ENCODE measurements at places on chromosomes 6 and 20. TPM values are rescaled to one million over a fixed set of nuclear protein-coding genes. Genes with fewer than 3 reads are reported as not detected.
A peak's percentile ranks its signal among the peaks of the same experiment; 100 is the strongest.

SPACA1 gene
- total RNA-seq: not detected

TRIM10 gene
- total RNA-seq: under 0.01 TPM

ERVFRD-1 gene
- not detected for total RNA-seq

CTAGE9 gene
- total RNA-seq: not detected

ARMC2 gene
- 16.3 TPM for total RNA-seq

BPIFA1 gene
- not detected for total RNA-seq

KCNG1 gene
- 22.4 TPM for total RNA-seq

FERMT1 gene
- 1.2 TPM for total RNA-seq

PRICKLE4 gene
- 0.41 TPM for total RNA-seq

ZBTB46 gene
- total RNA-seq: 22.4 TPM

RAE1 gene
- 31.8 TPM for total RNA-seq

PRDM13 gene
- total RNA-seq: not detected

- no peak for DNase-seq
These were observed 57.3 kb upstream of the SGK1 start for GRCh38 chr6:134375220-134375580.

DNA sequence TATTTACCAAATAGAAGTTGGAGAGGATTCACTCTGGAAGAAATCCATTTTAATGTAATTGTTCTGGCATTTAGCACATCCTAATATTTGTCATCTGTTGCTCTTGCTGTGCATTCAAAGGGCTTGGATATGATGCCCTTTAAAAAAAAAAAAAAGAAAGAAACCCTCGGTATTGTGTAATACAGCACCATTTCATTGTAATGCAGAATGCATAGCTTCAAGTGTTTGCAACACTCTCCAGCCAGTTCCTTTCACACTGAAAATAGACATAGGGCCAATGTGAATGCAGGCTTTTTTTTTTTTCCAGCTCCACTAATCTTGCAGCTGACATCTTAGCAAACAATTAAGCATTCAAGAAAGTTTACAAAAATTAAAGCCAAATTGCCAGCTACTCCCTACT, 197.4 kb upstream of the POU3F2 start:
- no peak for DNase-seq

- DNase-seq: no peak
These were observed 56.8 kb downstream of the UTRN start for GRCh38 chr6:144341831-144342527.

GRCh38 chr6:42075159-42075838, 25.0 kb downstream of the TAF8 start:
- peak; percentile 70 for DNase-seq

GRCh38 chr6:126788861-126789365, 329.6 kb upstream of the RSPO3 start:
- no peak for DNase-seq

DNA sequence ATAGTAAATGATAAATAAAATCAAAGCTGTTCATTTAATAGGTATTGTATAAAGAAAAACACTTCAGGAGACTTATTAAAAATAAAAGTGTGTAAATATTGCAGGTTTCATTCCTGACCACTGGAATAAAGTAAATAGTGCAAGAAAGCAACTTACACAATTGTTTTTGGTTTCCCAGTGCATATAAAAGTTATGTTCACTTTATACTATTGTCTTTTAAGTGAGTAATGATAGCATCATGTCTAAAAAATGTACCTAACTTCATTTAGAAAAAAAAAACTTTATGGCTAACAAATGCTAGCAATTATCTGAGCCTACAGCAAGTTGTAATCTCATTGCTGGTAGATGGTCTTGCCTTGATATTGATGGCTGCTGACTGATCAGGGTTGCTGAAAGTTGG, 726.6 kb upstream of the POU3F2 start:
- no peak for DNase-seq

DNA sequence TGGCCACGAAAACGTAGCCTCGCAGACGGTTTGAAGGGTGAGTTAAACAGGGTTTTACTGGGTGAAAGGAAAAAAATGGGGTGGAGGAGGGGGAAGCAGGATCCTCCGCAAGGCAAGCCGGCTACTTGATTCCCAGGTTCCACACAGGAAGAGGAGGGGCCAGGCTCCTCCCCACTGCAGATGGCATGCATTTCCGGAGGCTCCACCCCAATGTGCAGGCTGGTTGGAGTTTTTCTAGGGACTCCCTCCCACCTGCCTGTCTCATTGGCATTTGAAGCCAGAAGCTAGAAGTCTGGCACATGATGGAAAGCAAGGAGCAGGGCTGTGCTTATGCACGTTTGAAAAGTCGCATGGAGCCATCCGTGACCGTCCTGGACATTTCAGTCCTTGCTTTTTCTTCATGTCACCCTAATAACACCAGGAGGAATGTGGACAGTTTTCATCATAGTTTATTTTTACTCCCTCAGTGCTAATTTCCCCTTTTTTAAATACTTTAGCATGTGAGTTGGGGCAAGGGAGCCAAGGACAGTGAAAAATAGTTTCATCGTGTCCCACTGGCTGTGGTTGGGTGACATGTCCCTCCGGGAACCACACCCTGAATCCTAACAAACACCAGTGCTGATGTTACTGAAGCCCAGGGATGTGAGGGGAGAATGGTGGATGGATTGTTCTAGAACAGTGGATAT, 100.1 kb upstream of the INSM1 start:
- no peak for DNase-seq

DNA sequence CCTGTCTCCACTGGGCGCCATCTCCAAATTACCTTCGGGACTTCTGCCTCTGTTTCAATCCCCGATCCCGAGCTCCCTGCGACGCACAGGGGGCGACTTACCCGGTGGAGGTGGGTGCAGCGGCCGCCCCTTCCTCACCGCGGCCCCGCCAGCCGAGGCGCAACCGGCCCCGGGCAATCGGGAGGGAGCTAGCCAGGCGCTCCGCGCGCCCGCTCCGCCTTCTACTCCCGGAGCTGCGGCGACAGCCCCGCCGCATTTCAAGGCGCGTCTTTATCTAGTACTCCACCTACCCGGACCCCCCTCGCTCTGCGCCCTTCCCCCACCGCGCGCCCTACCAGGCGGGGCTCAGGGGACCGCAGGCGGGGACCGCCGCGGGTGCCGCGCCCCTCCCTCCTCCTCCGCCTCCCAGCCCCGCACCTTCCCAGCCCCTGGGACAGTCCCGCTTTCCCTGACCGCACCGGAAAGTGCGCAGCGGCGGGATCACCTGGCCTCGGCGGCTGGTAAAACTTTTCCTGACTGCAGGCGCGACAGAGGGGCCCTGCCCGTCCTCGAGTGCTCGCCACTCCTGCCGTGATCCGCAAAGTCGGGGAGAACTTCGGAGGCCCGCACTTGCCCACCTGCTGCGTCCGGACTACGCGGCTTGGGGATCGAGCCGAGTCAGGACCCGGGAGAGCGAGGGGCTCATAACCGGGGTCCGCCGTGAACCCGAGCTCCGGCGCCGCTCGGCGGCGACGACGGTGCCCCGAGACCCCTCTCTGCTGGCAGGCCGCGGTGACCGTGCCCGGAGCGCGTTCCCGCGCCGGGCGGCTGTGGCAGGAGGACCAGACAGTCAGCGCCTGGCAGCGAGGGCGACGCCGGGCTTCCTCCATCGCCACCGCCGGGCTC, 8.0 kb upstream of the NKX2-2 start:
- peak; percentile 61 for DNase-seq

DNA sequence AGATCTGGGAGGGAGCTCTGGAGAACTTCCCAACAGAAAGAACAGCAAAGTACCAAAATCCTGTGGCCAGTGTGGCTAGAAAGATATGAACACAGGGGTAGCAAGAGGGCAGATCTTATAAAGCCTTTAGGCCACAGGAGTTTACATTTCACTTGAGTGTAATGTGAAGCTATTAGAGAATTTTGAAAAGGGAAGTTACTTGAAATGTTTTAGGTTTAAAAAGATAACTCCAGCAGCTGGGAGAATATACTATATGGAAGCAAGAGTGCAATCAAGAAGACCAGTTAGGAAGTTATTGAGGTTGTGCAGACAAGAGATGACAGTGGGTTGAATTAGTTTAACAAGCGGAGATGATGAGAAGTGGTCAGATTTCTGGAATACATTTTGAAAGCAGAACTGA, 7.9 kb downstream of the SUPT3H start:
- no peak for DNase-seq

- no peak for DNase-seq
These were observed 274.2 kb downstream of the NRN1 start for GRCh38 chr6:5732496-5732895.

DNA sequence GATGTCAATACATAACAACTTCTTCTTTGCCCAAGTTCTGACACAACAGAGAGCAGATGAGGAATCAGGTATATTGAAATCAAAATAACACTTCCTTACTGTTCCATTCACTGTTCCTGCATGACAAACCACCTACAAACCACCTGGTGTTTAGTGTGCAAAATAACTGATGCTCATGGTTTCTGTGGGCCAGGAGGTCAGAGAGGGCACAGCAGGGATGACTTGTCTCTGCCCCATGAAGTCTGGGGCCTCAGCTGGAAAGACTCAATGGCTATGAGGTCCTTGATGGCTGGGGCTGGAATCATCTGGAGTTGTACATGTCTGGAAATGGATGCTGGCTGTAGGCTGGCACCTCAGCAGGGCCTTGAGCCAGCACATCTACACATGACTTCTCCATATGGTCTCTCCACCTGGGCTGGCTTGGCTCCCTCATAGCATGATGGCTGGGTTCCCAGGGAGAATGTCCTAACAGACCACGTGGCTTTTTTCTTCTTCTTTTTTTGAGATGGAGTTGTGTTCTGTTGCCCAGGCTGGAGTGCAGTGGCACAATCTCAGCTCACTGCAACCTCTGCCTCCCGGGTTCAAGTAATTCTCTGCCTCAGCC, 7.4 kb upstream of the COX4I2 start:
- DNase-seq: no peak

- DNase-seq: no peak
These were observed 354.1 kb upstream of the ARID1B start for GRCh38 chr6:156423075-156423474.

DNA sequence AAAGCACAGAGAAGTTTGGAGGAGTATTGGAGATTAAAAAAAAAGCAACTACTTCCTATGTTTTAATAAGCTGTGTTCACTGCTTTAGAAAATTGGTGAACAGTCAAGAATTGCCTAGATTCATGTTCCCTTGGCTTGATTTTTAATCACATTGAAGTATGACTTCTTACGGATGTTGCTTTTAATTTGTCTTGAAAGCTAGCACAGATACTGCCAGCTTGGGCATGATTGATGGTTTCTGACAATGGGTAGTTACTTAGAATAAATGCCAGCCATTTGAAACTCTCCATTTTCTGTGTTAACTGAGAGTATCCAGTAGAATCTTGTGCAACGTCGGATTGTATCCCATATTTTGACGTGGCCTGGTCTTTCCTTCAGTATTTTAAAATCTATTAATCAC, 178.0 kb downstream of the DTNBP1 start:
- no peak for DNase-seq

- no peak for DNase-seq
These were observed 226.2 kb downstream of the SYNDIG1 start for GRCh38 chr20:24695529-24696225.

GRCh38 chr6:31120151-31120915, at the start of gene CDSN:
Gene CDSN (minus strand): TSS chr6:31120446. CDS start chr6:31120419, 27 bp downstream.
- DNase-seq: no peak

DNA sequence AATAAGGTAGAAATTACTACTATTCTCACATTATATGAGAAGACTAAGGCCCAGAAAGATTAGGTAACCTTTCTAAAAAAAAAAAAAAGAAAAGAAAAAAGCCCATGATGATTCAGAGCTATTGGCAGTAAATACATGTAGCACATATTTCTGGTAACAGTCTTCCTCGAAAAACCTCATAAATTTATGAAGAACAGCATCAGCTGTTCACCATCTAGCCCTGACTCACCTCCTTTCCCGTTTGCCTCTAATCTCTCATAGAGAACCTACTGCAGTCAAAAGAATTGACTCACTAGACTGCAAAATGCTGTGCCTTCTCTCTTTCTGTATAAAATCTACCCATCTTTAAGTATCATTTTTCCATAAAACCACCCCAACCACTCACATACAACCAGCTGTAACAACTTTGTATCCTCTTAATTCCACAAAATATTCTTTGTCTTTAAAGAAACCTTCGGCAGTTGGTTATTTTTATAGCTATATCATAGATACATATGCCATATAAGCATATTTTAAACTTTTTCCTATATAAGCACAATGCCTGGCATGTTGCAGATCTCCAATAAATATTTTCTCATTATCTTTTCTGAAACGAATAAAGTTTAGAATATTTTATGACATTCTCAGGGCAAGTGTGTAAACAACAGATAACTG, 152.7 kb upstream of the ENPP5 start:
- DNase-seq: no peak

DNA sequence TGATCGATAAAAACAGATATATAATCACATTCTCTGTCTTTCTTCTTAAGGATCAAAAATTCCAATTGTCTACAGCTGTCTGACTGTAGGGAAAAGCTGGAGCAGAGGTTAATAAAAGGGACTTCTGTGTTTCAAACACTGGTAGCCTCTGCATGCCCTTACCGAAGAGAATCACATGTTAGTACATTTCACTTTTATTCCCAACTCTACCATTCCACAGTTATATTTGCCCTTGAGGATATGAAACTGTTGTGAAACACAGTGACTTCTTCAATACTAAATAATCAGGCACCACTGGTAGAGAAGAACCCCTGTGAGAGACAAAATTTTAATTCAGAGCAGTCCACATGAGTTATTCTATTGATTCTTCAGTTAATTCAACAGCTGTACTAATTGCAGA, 1187.3 kb upstream of the CITED2 start:
- DNase-seq: no peak

GRCh38 chr20:17928633-17929311, 39.8 kb downstream of the SNX5 start:
- no peak for DNase-seq

DNA sequence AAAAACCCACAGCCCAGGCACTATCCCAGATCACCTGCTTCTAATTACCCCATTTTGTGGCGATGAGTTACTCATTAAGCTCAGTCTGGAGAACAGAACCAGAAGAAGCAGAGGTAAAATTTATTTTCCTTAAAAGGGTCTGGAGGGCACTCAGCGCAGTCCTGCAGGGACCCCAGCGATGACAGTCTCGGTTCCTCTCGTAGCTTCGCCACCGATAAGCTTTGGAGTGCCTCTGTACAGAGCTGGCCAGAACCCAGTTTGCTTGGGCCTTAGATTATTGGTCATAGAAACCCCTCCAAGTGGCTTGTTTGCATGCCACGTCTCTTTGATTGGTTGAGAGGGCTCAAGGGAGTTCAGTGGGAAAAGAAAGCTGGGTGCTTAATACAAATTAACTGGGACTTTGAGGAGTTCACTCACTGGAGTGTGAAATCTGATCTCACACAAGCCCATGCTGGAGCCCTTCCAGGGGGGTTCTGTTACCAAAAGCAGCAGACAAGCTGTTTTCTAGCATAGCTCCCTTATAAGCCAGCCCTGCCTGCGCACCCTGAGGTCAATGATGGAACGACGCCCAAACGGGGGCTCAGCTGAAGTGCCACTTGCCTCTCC, 158.5 kb upstream of the ARID1B start:
- DNase-seq: no peak

GRCh38 chr20:5668529-5668868, 81.7 kb upstream of the SHLD1 start:
- no peak for DNase-seq
